Foreskin keratinocyte (primary cell): ENCODE measurements at places on chromosomes 12 and 14.

- no peak for DNase-seq
These were observed 76.2 kb upstream of the RASSF8 start for GRCh38 chr12:25882266-25882665.

- no peak for DNase-seq
These were observed 261.4 kb upstream of the TMTC1 start for GRCh38 chr12:30045171-30045570.

DNA sequence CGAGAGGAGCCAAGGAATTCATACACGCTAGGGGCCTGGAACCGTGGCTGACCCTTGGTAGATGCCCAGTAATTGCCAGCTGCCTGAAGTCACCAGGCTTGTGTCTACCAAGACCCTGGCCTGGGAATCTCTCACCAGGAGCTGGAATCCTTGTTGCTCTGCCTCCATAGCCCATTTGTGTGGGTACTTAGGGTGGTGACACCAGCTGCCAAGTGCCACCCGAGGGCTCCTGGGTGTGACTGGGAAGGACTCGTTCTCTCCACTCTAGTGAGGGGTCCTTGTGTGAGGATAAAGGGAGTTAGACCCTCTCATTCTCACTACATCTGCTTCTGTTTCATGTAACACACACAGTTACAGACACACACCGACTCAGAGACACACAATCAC lies 17.9 kb downstream of the SERPINA1 start:
- DNase-seq, result no peak

DNA sequence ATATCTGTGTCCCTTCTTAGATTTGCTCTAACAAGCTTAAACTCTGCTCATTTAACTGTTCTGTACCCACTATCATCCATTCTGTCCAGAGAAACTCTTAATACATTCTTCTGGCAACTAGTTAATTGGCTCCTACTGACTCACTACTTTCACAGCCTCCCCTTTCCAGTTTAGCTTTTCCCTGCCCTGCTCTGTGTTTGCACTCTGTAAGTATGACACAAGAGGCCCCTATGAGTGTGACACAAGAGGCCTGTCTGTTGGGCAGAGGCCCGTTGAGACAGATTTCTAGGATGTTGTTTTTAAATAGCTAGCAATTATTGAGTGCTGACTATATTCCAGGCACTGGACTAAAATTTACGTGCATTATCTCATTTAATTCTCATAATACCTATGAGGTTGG lies 246.0 kb upstream of the DAAM1 start:
- peak; percentile 44 for DNase-seq

GRCh38 chr12:8453796-8454195 lies 2.0 kb upstream of the CLEC6A start:
- no peak for DNase-seq

DNA sequence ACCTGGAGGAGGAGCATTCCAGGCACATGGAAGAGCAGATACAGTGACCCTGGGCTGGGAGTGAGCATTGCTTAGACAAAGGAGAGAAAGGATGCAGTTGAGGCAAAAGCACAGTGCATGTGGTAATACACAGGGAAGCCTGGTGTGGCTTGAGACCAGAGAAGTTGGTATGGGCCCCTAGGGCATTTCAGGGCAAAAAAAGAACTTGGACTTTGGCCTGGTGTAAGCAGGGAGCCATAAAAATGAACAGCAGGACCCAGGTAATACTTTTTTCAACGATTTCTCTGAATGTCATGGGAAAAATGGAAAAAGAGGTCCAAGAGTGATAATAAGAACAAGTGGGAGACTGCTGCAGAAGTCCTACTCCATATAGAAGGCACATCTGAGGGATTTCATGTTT lies 163.9 kb downstream of the ASCL4 start:
- DNase-seq, result no peak
